ENCODE measurements at places on chromosomes 13 and 19.

GRCh38 chr13:35716729-35717128 lies 240.2 kb upstream of the MAB21L1 start:
- DNase-seq: no peak

- no peak for DNase-seq
Measured at GRCh38 chr13:40764587-40765403, 6.2 kb downstream of the MRPS31 start.

DNA sequence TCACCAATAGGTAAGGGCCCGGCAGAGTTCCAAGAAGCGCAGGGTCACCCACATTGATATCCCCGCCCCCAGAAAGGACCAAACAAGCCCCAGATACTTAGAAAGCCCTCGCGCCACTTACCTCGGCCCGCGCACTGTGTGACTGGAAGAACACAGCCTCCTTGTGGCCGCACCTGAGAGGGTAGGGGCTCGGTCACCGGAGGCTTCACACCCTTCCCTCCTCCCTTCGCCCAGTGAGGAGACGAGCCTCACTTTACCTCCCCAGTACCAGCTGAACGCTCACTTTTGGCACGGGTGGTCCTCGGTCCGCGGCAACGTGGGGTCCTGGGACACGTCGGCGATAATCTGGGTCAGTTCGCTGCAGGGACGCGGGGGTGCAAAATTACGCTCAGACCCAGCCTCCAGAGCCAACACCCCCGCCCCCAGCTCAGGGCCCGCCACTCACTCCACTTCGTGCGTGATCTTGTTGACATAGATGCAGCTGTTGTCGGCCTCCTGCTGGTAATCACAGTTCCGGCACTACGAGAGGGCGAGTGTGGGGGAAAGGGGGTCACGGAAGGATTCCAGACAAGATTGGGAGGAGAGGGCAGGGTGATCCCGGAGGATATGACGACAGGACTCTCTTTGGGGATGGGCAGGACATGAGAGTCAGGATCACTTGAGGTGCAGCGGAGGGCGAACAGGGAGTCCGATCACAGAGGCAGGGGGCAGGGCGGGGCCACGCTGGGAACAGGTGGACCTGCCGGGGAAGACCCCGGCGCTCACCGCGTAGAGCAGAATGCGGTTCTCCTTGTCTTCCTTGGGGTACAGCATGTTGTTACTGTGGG lies 568 bp downstream of the POLR2I start:
- DNase-seq: no peak

DNA sequence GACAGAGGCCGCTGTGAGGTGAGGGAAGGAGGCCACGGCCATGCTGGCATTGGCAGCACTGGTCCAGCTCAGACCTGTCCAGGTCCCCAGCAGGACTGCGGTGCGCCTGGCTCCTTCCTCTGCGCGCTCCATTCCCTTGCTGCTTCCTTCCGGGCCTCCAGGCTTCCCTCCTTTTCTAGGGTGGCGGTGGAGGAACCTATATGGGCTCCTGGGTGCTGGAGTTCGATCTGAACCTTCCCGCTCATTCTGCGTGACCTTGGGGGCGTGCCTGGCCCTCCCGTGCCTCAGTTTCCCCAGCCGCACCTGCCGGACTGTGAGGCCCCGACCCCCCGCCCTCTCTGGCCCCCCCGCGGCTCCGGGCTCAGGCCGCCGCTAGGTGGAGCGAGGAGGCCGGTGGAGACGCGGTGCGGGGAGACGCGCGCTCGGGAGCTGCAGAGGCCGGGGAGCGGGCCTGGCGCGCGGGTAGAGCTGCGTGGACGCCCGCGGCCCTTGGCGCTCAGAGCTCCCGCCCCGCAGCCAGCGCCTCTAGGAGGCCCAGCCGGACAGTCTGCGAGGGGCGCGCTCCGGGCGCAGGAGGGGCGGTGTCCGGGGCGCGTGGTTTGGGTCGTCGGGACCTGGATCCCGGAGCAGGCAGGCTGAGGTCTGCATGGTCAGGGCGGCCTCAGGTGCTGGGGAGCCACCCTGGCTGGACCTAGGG lies 29.9 kb downstream of the EFNA2 start:
- no peak for DNase-seq

GRCh38 chr13:113348591-113348990 lies 15.3 kb downstream of the GRTP1 start:
- no peak for DNase-seq

DNA sequence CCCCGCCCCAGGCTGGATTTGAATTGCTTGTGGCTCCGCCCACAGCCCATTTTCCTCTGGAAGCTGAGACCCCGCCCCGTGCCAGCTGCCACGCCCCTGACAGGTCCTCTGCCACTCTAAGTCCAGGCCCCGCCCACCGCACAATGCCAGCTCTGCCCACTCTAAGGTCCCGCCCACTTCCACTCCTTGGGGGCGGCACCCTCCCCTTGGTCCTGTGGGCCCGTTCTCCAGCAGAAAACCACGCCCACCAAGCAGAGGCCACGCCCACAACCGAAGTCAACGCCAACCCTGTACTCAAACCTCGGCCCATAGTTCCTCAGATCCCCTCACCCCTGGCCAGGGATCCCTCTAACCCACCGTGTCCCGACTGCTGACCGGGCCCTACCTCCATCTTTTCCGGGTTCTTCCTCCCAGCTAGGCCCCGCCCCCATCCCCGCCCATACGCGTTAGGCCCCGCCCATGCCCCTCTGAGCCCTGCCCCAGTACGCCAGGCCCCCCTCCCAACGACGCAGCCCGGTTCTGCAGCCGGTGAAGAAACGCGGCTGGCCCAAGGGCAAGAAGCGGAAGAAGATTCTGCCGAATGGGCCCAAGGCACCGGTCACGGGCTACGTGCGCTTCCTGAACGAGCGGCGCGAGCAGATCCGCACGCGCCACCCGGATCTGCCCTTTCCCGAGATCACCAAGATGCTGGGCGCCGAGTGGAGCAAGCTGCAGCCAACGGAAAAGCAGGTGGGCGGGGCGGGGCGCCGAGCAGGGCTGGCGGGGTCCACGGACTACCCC lies 1.3 kb downstream of the HMG20B start:
- peak; percentile 69 for DNase-seq

- DNase-seq: no peak
Measured at GRCh38 chr13:40562975-40563349, 103.5 kb downstream of the FOXO1 start.

DNA sequence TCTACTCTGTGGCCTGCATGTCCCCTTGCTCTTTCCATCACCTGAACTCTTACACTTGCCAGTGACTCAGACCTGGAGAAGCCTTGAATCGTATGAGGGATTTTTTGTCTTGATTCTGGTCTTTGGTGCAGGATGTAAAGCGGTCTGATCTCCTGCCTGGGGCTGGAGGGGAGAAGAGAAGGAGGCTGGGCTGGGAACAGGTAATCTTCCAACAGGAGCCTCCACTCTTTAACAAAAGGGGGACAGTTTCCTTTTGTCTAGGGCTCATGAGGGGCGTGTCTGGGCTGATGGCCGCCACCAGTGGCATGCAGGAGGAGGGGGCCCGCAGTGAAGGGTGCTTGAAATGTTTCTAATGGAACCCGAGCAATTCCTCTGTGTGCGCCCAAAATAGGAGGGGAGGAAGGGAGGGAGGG lies 24.7 kb downstream of the NFIX start:
- DNase-seq: no peak

- DNase-seq: no peak
Measured at GRCh38 chr13:57624565-57625435, 6.7 kb upstream of the PCDH17 start.

GRCh38 chr13:49840266-49840665 lies 47.8 kb upstream of the KPNA3 start:
- no peak for DNase-seq

GRCh38 chr19:10648360-10648759 lies 5.8 kb upstream of the ILF3 start:
- no peak for DNase-seq

- DNase-seq: no peak
Measured at GRCh38 chr13:39916330-39916729, 260.9 kb downstream of the COG6 start.

DNA sequence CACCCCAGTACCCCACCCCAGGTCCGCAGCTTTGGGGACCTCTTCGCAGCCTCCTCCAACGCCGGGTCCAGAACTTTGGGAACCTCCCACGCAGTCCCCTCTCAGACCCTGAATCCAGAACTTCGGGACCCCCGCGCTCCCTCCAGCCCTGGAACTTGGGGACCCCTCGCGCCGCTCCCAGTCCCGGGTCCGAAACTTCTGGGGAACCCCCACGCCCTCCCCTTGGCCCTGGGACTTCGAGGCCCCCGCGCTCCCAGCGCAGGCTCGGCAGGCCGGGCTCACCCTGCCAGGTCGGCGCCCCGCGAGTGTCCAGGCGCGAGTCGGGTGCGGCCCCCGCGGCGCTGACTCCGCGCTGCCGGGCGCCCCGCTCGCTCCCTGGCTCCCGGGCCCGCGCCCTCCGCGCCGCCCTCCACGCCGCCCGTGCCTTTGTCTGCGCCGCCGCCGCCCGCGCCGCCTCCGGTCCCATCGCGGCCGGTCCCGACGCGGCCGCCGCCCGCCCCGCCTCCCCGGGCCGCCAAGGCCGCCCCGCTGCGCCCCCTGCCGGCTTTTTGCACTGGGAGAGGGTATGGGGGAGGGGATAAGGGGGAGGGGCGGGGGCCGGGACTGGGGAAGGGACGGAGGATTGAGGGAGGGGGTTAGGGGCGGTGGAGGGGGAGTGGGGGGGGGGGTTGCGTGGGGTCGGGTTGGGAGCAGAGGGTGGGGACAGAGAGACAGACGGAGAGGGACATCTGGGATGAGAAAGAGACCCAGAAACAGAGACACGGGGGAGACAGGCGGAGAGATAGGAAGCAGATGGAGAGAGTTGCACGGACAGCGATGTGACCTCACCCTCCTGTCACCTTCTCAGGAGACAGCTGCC lies at the start of gene HOMER3:
Gene HOMER3 (minus strand): TSS at position 449 of the 859 bp plus-strand sequence. CDS start 2,235 bp downstream, outside the sequence.
- DNase-seq: no peak

DNA sequence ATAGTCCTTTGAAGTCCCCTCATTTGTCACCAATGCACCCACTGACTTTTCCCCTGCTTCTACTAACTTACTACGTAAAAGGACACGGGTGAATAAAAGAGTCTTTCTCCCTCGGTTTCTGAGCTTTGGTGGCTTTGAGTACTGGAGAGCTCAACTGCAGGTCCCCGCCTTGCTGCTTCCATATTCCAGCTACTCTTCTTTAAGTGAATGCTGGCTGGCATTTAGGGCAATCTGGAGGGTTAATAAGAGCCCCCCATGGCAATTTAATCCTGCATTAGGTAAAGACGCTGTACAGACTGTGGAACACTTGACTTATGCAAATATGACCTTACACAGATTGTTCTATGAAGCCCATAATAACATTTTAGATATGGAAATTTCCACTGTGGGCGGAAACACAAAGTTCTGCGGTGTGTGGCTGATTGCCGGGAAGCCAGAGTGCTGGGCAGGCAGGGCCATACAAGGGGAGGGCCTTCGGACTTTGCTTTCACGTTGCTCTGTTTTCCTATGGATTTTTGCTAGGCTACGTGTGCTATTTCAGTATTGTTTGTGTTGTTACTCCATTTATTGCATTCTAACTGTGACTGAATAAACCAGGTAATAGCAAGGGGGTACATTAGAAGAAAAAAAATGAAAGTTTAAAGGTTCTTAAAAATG lies 97.5 kb downstream of the SLC10A2 start:
- DNase-seq: no peak

GRCh38 chr13:99657848-99658260 lies 156.6 kb downstream of the TM9SF2 start:
- DNase-seq: no peak

DNA sequence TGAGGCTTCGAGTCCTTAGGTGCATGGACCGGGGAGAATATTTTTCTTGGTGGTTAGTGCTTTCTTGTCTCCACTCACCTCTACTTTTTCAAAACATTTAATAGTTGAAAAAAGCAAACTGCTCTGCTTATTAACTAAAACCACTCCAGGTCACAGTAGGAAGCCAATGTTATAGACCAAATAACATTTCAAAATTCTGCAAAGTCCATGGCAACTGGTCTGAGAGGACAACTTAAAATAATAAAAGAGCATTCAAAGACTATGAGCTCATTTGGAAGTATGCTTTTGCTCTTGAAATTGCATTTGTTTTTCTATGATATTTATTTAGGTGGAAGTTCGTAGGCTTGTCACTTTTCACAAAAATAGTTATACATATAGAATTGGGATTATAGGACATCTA lies 483.0 kb downstream of the DCT start:
- DNase-seq: no peak

DNA sequence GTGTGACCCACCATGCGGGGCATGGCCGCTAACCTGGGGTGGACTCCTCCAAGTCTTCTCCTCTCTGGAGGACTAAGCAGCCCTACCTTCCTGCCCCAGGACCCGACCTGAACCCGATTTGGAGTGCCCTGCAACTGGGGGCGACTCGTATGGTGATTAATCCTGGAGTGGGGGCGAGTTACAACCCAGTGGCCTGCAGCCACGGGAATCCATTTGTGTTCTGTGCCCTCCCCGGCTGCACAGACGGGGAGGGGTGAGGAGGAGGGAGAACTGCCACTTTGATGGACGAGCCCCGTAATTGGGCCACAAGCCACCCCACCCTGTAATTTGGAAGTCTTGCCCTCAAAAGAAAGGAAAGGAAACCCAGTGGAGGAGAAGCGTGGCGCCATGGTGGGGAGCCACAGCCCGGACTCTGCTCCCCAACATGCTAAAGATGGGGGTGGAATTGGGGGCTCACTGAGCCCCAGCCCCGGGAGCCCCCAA lies 18.0 kb downstream of the PRR36 start:
- no peak for DNase-seq

DNA sequence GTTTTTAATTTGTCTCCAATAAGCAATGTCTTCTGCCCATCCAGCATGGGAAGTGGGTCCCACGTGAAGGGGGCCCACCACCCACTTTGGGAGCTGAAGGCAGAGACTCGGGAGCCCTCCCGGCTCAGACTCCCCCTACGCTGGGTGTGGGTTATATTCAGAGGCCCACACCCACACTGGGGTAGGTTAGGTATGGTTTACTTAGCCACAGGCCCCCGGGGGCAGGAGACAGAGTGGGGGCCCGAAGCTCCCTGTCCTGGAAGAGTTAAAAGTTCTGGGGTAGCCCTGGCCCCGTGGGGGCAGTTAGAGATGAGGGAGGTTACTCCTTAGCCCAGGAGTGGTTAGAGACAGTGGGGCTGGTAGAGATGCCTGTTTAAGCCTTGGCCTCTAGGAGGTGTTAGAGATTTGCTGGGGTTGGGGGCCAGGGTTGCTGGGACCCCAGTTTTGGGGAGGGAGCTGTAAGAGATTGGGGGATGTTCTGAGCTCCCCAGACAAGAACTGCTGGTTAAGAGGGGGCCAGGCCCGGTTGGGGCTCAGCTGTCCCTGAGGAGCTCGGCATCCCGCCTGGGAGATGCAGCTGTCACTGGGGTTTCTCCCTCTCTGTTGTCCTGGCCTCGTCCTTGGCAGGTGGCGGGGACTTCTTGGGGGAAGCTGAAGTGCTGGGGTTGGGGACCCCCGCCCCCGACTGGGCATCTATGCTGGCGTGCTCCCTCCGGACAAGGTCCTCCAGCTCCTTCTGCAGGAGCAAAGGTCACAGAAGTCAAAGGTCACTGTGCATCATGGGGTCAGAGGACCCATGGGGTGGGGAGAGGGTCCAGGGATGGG lies 712 bp upstream of the RINL start:
- no peak for DNase-seq

- no peak for DNase-seq
Measured at GRCh38 chr13:49220856-49221589, 885 bp downstream of the MLNR start.

GRCh38 chr19:413756-414420 lies 4.9 kb upstream of the C2CD4C start:
- no peak for DNase-seq
